ENCODE measurements at places on chromosomes 5 and 9. TPM values are rescaled to one million over a fixed set of nuclear protein-coding genes. Genes with fewer than 3 reads are reported as not detected.

Gene FAXDC2
- 14.0 TPM for polyA plus RNA-seq

Gene PAPPA
- 0.49 TPM for polyA plus RNA-seq

Gene TLR4
- 5.0 TPM for polyA plus RNA-seq

Gene ADAMTSL1
- polyA plus RNA-seq: 10.6 TPM

Gene MAPK9
- 31.0 TPM for polyA plus RNA-seq

Gene SNCAIP
- 8.8 TPM for polyA plus RNA-seq

Gene ZNF658
- polyA plus RNA-seq: 6.7 TPM

Gene CBY3
- 0.37 TPM for polyA plus RNA-seq

Gene PCDH12
- polyA plus RNA-seq: 14.0 TPM

Gene PIP5KL1
- polyA plus RNA-seq: 5.3 TPM

Gene CDKN2A
- polyA plus RNA-seq: 0.30 TPM
